AML-193 (cell line): ENCODE measurements at places on chromosomes 7 and 10.

GRCh38 chr7:144821067-144821466 is 14.8 kb downstream of the TPK1 start:
- DNase-seq: no peak

- peak; percentile 29 for DNase-seq
Measured at GRCh38 chr7:37510043-37510634, 61.5 kb upstream of the ELMO1 start.

GRCh38 chr7:151351027-151351426 is 9.4 kb downstream of the NUB1 start:
- DNase-seq: no peak

DNA sequence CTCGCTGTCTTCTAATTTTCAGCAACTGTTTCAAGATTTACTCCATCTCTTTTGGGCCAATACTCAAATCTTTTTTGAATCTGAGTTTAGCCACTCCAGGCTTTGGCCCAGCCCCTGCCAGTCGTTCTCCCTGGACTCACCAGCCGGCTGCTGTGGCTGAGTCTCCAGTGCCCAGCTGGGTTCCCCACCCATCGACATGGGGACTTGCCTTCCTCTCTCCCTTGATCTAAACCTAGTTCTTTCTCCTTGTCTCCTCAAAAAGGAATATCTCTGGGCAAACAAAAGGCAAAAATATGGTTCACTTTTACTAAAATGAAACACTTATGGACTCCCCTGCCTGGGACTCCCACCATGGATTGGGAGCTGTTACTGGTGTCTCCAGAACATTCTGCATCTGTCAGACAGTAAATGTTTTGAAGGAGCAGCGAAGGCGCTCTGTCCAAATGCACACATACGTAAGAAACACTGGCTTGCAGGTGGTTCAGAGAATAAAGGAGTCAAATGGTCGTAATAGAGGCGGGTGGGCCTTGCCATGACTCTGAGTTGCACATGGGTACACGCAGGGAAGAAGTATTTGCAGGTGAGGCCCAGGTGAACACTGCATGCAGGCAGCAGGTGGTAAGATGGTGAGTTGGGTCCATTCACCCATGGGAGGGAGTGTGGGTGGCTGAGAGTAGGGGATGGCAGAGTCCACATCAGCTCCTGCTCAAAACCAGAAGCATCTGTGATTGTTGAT is 35.5 kb upstream of the HABP2 start:
- no peak for DNase-seq

DNA sequence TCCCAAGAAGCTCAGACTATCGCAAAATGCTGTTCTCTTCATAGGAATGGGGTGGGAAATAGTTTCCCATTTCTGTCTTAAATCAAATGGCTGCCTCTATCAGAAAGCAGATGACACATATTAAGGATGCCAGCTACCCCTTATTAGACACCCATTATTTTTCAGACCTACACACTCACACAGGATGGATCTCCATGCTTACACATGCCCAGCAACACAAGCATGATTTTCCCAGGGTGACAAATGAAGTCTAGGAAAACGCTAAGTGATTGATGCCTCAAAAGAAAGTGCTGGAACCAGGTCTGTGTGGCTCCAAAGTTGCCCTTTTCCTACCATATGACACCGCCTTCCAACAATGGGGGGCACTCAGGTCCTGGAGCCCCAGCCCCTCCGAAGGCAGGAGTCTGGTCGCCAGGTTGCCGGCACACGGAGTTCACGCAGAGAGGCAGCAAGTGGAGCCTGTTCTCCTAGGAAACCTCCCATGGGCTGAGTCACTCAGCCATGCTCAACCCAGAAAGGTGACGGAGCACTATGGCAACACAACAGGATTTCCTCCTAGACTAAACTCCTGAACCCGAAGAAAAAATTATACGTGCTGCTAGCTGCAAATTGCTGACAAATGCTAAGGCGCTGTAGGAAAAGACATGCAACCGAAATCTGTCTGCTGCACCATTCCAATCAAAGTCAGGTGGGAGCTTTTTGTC is 19.8 kb downstream of the VOPP1 start:
- no peak for DNase-seq

DNA sequence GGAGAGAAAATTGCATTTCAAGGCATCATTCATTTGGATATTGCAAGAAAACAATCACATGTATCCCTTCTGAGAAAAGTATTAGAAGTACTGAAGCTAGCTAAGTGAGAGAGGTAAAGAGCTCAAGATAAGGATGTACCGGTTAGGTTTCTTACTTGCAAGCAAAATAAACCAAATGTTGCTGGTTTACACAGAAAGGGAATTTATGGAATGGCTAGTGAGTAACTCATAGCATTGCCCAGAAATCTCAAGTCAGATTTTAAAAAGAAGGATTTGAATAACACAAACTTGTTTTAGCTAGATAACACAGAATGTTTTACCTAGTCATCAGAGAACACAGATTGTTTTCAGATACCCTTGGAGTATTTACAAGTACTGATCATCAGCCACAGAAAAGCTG is 30.6 kb downstream of the KLHL7 start:
- DNase-seq: no peak

- no peak for DNase-seq
Measured at GRCh38 chr7:65809259-65809981, 63.5 kb upstream of the VKORC1L1 start.

- DNase-seq: no peak
Measured at GRCh38 chr10:61487506-61487905, 34.3 kb upstream of the TMEM26 start.

GRCh38 chr7:34846976-34847375 is 189.0 kb downstream of the NPSR1 start:
- DNase-seq: no peak

GRCh38 chr7:41912426-41912825 is 209.5 kb upstream of the INHBA start:
- DNase-seq: no peak

DNA sequence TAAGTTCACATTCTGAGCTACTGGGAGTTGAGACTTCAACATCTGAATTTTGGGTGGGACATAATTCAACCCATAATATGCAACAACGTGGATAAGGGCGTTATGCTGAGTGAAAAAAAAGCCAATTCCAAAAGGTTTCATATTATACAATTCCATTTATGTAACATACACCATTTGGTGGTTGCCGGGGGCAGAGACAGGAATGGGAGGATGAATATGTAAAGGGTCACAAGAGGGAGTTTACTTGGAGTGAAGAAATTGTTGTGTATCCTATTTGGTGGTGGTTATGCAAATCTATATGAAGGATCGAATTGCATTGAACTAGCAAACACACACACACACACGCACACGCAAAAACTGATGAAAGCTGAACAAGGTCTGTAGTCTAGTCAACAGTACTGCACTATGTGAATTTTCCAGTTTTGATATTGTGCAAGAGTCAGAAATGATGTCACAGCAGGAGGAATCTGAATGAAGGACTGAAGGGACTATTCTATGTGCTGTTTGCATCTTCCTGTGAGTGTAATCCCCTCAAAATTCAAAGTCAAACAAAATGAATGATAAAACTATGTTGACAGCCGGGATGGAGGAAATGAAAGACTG is 249.2 kb upstream of the HABP2 start:
- DNase-seq: no peak

- DNase-seq: peak; percentile 30
Measured at GRCh38 chr10:86413046-86413728, 46.6 kb upstream of the GRID1 start.

DNA sequence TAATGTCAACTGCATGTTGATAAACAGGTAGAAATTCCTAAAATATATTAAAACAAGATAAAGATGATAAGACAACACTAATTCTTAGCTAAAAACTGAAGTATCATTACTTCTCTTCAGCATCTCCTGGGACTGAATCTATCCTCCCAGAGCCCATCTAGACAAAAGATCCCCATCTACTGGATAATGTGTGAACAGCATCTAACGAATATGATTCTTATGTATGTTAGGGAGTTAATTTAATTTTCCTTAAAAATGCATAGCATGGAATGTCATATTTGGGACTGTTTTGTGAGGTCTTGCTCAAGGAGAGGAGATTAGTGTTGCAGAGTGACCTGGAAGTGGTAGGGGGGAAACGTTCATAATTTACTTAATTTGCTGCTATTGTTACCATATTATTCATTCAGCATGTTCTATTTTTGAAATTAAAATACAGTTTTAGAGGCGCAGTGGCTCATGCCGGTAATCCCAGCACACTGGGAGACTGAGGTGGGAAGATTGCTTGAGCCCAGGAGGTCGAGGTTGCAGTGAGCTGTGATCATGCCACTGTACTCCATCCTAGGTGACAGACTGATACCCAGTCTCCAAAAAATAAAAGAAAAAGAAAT is 305.1 kb upstream of the CSTF2T start:
- peak; percentile 9 for DNase-seq

- no peak for DNase-seq
Measured at GRCh38 chr10:1324903-1325302, 268.7 kb downstream of the WDR37 start.

- DNase-seq: no peak
Measured at GRCh38 chr10:89478085-89478738, 57.2 kb downstream of the SLC16A12 start.

DNA sequence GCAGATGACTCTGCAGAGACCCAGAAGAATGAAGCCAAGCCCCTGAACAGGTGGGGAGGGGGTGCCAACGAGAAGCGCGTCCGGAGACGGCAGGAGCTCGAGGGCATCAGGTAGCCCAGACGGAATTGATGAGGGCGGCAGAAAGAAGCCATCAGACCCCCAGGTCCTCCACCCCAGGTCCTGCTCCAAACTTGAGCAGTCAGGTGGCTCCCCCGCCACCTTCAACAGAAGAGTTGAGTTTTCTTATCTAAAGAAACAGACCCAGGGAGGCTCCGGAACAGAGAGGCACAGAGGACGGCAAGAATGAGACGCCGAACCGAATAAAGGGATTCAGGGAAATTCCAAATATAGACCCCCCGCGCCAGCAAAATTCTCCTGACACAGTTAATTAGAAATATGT is 22.2 kb downstream of the RGS10 start:
- no peak for DNase-seq

GRCh38 chr10:86410542-86411124 is 44.0 kb upstream of the GRID1 start:
- no peak for DNase-seq

GRCh38 chr10:31920538-31920937 is 8.1 kb downstream of the ARHGAP12 start:
- DNase-seq: no peak

DNA sequence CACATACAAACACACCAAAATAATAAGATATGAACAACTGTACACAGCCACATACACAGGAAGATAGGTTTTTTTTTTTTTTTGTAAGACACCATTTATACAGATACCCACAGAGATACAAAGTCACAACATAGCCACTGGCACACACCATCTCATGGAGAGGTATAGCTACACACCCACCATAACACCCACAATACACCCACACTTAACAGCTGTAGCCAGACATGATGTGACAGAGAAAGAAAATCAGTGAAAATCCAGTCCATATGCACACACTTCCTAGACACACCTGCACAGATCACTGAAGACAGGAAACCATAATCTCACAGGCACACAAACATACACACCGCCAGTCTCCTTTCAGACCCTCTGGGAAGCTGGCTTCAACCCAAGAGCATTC is 62.4 kb upstream of the PAX2 start:
- no peak for DNase-seq

GRCh38 chr7:53965716-53966115 is 576.5 kb upstream of the VSTM2A start:
- DNase-seq: no peak

DNA sequence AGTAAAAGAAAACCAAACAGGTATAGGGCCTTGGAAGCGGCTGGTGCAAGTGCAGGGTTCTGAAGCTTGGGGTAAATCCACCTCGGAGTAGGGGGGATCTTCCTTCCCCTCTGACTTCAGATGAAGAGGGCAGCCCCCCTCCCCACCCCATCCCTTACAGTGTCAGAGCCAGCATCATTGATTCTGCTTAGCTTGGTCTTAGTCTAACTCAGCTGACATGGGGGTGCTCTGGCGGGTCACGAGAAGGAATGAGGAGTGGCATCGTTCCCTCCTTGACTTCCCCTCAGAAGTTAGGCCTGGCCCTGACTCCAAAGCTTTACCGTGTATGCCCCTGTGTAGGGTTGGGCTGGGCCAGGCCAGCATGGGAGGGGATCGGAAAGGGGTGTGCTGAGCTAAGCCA is 44.2 kb upstream of the SAMD8 start:
- DNase-seq: no peak

- peak; percentile 35 for DNase-seq
Measured at GRCh38 chr7:68176974-68177373, 1180.3 kb downstream of the TYW1 start.

DNA sequence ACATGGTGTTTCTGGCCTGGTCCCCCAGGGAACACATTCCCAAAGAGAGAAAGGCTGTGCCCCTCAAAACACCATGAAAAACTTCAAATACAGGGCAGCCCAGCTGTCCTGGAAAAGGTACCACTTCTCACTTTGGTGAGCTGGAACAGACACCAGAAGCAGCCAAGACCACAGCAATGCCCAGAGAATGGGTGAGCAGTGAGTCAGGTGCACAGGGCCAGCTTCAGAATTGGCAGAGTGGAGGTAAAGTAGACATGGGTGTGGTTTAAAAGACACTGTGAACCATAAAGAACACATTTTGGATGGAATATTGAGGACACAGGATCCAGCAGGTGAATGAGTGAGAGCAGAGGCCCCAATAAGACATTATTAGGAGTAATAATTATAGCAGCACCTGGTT is 51.3 kb downstream of the FAM13C start:
- no peak for DNase-seq

DNA sequence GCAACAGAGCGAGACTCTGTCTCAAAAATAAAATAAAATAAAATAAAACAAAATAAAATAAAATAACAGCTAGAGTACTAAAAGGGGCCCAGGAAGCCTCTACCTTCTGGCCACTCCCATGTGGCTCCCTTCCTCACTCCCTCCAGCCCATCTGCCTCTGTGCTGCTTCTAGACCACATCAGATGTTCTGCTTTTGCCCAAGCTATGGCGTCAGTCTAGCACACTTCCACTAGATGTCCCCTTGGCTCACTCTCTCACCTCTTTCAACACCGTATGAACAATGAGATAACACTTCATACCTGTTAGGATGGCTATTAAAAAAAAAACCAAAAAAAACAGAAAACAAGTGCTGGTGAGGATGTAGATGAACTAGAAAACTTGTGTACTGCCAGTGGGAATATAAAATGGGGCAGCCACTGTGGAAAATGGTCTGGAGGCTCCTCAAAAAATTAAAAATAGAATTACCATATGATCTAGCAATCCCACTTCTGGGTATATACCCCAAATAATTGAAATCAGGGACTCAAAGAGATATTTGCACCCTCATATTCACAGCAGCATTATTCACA is 132.3 kb downstream of the ARHGAP22 start:
- DNase-seq: no peak

GRCh38 chr10:77350134-77350533 is 287.5 kb downstream of the KCNMA1 start:
- DNase-seq: no peak
